ENCODE measurements at places on chromosomes 7 and 10.

- DNase-seq: peak; percentile 75
Observed at GRCh38 chr7:24821045-24821753, 63.9 kb upstream of the GSDME start.

DNA sequence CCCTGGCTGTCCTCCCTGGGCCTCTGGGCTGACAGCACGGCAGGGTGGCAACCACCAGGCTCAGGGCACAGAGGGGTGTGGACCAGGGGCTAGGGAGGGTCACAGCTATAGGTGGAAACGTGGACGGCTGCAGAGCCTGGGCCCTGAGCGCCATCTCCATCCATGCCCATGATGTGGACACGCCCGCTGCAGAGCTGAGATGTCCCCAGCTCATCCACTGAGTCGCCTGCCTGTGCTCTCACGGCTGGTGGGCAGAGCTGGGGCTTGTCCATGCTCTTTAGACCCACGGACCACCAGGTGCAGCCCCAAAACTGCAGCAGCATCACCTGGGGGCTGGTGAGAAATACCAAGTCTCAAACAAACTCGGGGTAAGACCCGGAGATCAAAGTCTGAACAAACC, 16.1 kb downstream of the TECPR1 start:
- no peak for DNase-seq

GRCh38 chr7:82359426-82359825, 84.2 kb downstream of the CACNA2D1 start:
- no peak for DNase-seq

DNA sequence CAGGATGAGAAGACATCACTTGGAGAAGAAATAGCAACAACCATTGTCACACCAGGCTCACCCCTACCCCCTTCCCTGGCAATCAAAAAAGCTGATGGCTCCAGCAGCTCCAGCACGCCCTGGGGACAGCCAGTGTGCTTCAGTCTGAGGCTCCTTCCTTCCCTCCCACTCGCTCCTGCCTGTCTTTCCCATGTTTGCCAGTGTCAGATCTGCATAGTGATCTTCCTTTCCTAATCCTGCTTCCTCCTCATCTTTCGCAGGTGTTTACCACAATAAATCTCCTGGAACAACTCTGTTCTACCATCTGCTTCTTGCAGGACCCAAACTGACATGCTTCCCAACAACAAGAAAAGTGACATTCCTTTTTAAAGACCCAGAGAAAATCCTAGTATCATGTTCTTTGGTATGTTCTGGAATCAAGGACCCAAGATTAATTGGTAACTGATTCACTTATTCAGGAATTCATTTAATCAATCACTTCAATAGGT, 57.1 kb downstream of the STEAP1B start:
- no peak for DNase-seq
